ENCODE measurements at places on chromosomes 2 and 18.

DNA sequence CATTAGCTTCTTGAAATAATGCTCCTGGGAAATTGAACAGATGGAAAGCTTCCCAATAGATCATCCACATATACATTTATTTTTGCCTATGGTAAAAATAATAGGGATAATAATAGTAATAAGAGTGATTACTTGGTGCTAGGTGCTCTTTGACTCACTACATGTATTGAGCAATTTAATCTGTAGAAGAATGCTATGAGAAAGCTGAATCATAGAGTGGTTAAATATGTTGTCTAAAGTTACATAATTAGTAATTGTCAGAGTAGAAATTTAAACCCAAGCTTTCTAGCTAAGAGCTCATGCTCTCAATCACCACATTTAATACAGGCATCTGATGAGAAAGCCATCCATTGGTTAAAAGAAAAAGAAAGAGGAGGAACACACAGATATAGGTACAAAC is 590.5 kb upstream of the SLC8A1 start:
- DNase-seq, result no peak

DNA sequence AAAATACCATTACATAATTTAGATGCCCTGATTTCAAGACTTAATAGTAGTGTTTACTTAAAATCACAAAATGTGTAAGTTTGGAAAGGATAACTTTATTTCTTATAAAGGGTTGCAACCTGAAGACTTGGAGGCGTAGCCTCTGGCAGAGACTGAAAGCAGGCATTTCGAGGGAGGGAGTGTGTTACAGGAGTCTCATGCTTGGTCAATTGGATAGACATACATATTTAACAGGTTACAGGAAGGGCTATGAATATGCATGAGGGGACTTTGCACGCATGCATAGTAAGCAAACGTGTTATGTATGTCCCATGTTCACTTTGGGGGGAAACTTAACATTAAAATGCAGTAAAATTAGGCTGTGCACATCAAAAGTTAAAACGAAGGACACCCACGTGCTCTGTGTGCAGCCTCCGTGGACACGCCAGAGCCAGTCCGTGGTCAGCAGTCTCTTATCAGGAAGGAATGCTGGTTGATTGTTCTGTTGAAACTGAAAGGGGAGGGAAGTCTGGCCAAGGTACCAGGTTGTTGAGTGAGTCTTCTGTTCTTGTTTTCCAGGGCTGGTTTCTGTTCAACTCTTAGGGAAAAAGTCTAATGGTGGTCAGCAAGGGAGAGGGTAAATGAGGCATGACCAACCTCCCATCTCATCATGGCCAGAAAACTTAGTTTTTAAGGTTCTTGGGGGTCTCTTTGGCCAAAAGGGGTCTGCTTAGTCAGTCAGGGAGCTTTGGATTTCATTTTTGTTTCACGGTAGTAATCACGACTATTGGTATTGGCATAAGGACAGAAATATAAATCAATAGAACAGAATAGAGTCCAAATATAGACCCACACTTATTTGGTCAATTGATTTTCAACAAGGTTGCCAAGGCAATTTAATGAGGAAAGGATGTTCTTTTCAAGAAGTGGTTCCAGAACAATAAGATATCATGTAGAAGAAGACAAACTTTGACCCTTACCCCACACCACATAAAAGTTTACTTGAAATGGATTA is 121.9 kb downstream of the MCFD2 start:
- no peak for DNase-seq

- no peak for DNase-seq
These were observed 49.6 kb downstream of the COL5A2 start for GRCh38 chr2:189129971-189130370.

- no peak for DNase-seq
These were observed 10.2 kb upstream of the CCDC74B start for GRCh38 chr2:130154773-130155765.

DNA sequence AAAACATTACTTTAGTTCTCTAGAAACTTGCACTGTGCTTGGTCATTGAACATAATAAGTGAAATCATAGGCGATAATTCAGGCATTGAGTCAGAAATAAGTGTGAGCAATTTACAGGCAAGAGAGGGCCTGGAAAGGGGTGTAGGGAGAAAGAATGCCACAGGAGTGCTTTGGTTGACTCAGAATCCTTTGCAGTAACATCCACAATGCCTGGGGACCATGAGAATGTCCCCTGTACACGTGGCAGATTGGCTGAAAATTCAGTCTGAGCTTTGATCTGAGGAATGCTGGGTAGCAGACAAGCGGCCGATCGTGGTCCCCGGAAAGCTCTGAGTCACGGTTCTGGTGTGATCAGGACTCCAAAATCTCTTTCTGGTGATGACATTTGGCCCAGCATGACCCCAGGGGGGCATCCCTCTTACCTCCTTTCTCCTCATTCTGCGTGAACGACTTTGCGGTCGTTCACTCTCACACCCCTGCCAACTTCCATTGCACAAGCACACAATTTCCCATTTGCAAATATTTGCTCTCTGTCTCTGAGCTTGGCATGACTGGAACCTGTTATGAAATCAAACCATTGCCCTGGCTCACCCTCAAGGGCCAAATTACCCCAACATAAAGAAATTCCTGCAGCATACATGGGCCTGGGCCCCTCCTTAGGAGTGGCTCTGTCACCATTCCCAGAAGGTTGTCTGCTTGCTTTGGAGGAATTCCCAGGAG is 305.0 kb upstream of the EPAS1 start:
- DNase-seq, result no peak

- no peak for DNase-seq
These were observed 109.5 kb downstream of the EIPR1 start for GRCh38 chr2:3267869-3268704.

- no peak for DNase-seq
These were observed 47.0 kb downstream of the C2orf76 start for GRCh38 chr2:119319593-119319992.

- no peak for DNase-seq
These were observed 202.8 kb downstream of the PIK3C3 start for GRCh38 chr18:42157878-42158277.

DNA sequence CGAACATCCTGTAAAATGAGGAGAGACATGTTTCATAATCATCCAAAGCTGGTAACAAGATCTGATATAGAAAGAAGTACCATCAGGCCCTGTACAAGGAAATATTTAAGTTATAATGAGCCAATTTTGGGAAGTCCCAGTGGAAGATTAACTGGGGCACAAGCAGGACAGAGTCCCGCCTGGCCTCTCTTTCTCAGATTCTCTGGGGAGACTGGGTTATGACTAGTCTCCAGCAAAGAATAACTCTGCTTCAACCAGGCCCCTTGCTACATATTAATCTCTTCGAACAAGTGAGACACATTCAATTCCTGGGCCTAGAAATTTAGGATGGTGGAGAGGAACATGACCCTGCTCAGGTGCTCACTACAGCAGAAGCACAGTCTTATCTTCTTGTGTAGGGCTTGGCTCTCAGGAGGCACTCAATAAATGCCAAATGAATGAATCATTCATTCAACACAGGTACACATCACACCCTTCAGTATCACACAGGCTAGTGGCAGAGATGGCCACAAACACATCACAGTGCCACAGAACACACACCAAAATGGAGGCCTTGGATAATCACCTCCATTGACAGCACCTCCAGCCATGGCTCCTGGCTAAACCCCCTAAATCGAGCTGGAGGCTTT is 46.4 kb upstream of the RNF152 start:
- no peak for DNase-seq
